ENCODE measurements at places on chromosomes 16 and 17.

DNA sequence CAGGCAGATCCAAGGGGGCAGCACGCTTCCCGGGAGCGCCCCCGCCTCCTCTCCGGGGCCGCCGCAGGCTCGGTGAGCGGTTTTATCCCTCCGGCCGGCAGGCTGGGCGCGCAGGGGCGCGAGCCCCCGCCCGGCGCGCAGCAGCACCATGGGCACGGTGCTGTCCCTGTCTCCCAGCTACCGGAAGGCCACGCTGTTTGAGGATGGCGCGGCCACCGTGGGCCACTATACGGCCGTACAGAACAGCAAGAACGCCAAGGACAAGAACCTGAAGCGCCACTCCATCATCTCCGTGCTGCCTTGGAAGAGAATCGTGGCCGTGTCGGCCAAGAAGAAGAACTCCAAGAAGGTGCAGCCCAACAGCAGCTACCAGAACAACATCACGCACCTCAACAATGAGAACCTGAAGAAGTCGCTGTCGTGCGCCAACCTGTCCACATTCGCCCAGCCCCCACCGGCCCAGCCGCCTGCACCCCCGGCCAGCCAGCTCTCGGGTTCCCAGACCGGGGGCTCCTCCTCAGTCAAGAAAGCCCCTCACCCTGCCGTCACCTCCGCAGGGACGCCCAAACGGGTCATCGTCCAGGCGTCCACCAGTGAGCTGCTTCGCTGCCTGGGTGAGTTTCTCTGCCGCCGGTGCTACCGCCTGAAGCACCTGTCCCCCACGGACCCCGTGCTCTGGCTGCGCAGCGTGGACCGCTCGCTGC lies 832 bp downstream of the CDK5R1 start:
- peaks cover 30% of the 10 kb centered on the region for H3K4me1 ChIP-seq
- H3K36me3 ChIP-seq: peaks cover 29% of the 10 kb centered on the region
- H3K27me3 ChIP-seq: no peaks in the 10 kb centered on the region
- peak overlapping the region; percentile 80 for H3K4me3 ChIP-seq
- H3K27ac ChIP-seq: peak overlapping the region; percentile 42

GRCh38 chr16:86167061-86167460 lies 268.1 kb downstream of the IRF8 start:
- H3K27me3 ChIP-seq: peaks cover 64% of the 10 kb centered on the region
- H3K27ac ChIP-seq: no peak overlapping the region
- DNase-seq: no peak
- H3K4me3 ChIP-seq: no peak overlapping the region
- no peaks in the 10 kb centered on the region for H3K36me3 ChIP-seq

GRCh38 chr16:280005-280460 lies 358 bp upstream of the ARHGDIG start:
- peaks cover 4% of the 10 kb centered on the region for H3K4me1 ChIP-seq
- no peak overlapping the region for H3K4me3 ChIP-seq
- no peaks in the 10 kb centered on the region for H3K36me3 ChIP-seq
- H3K27me3 ChIP-seq: no peaks in the 10 kb centered on the region
- DNase-seq: no peak

DNA sequence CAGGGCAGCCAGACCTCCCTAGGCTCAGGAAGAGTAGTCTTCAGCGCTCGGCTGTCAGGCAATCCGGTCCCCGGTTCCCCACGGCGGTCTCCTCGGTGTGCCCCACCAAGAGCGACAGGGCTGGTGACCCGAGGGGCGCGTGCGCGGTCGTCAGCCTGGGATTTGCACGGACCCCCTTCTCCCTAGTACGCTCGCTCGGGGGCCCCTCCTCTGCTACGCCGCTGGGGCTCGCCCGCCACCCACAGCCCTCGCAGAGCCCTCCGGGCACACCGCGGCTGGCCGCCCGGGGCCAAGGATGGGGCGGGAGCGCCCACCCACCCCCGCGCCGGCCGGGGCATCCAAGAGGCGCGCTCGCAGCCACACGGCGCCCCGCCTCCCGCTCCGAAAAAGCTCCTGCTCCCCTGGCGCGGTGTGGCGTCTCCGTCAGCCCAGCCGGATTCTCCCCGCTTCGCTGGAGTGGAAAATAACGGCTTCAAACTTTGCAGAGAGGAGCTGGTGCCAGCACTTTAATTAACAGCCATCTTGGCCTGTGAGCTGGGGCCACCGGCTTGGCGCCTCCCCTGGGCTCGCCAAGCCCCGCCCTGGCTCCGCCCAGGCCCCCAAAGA lies 2.1 kb upstream of the C1QL1 start:
- peaks cover 30% of the 10 kb centered on the region for H3K4me1 ChIP-seq
- no peak overlapping the region for H3K27ac ChIP-seq
- no peak for DNase-seq
- no peaks in the 10 kb centered on the region for H3K36me3 ChIP-seq

- no peak overlapping the region for H3K27ac ChIP-seq
- no peak overlapping the region for H3K4me3 ChIP-seq
- H3K27me3 ChIP-seq: no peaks in the 10 kb centered on the region
- DNase-seq: no peak
Observed at GRCh38 chr16:50609471-50609870, 61.3 kb downstream of the NKD1 start.

DNA sequence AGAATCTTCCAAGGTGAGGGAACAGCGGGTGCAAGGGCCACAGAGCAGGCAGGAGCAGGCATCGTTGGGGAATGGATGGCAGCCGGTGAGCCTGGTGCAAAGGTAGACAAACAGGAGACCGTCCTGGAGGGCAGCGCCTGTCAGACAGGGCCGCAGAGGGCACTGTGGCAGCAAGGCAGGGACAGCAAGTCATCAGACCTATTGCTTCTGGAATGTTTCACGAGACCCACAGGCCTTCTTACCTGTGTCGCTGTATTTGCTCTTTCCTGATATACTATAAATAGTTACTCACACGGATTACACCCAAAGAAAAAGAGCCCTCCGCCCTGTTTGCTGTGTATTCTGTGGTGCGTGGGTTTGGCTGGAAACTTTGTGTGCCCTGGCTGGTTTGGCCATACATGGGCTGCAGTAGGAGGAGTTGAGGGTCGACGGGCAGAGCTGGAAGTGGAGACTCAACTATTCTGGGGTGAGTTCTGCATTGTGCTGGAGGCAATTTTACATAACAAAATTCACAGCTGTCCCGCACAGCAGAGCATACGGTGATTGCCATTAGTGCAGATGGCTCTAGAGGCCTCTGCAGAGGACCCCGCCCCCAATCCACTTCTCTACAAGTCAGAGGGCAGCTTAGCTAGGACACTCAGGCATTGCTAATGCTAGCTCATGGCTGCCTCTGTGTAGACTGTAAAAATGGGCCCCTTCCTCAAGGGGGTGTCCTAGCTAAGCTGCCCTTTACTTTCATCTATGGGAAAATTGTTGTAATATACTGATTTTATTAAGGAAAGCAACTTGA lies 18.6 kb upstream of the POLR3E start:
- no peaks in the 10 kb centered on the region for H3K4me1 ChIP-seq
- peaks cover 73% of the 10 kb centered on the region for H3K36me3 ChIP-seq
- H3K27ac ChIP-seq: no peak overlapping the region
- no peak for DNase-seq

- peaks cover 49% of the 10 kb centered on the region for H3K4me1 ChIP-seq
- no peaks in the 10 kb centered on the region for H3K27me3 ChIP-seq
- DNase-seq: no peak
- H3K36me3 ChIP-seq: peaks cover 28% of the 10 kb centered on the region
- no peak overlapping the region for H3K27ac ChIP-seq
Observed at GRCh38 chr17:72511242-72511641, 390.4 kb downstream of the SOX9 start.

DNA sequence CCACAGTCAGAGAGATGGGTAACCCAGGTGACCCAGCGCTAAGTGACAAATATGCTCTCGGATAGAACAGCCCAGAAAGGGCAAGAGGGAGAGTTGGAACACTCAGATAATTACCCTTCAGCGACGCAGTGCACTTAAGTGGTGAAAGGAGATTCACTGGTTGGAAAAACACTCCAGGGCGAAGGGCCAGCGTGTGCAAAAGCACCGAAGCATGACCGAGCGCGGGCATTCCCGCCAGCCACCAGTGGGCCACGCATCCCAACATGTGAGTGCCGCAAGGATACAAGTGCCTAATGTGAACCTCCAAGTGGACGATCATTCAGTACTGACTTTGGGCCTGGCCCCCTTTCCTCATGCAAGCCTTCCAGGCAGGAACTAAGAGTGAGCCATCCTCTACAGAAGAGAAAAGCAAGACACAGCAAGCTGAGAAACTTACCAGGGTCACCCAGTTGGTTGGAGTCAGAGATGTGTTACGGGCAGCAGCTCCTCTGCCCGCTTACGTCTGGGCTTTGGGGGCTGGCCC lies 258.4 kb downstream of the C16orf95 start:
- no peak overlapping the region for H3K4me3 ChIP-seq
- DNase-seq: no peak
- H3K4me1 ChIP-seq: no peaks in the 10 kb centered on the region

- H3K27ac ChIP-seq: no peak overlapping the region
- no peaks in the 10 kb centered on the region for H3K27me3 ChIP-seq
- no peaks in the 10 kb centered on the region for H3K4me1 ChIP-seq
- H3K4me3 ChIP-seq: no peak overlapping the region
Observed at GRCh38 chr16:8998108-8998507, 34.4 kb upstream of the USP7 start.

- DNase-seq: no peak
- no peak overlapping the region for H3K4me3 ChIP-seq
- H3K36me3 ChIP-seq: no peaks in the 10 kb centered on the region
- H3K27me3 ChIP-seq: no peaks in the 10 kb centered on the region
- H3K4me1 ChIP-seq: peaks cover 6% of the 10 kb centered on the region
Observed at GRCh38 chr16:12375046-12375740, 398.7 kb downstream of the SNX29 start.

DNA sequence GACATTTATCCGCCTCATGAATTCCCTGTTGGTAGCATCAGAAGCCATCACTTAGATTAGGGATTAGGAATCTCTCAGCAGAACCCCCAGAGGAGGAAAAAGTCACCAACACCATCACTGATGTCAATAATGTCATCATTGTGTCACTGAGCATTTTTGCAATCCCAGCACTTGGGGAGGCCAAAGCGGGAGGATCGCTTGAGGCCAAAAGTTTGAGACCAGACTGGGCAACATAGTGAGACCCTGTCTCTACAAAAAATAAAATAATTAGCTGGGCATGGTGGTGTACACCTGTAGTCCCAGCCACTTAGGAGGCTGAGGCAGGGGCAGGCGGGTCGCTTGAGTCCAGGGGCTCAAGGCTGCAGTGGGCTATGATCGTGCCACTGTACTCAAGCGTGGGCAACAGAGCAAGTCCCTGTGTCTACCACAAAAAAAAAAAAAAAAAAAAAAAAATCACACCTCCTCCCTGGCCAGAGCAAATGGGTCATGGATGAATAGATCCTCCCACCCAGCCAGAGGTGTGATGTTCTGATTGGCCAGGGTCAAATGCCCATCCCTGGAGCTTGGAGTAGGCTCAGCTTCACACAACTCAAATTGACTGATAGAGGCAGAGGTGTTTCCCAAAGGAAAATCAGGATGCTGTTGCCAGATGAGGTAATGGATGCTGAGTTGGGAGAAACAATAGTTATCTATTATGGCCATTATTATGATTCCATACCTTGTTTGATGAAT lies 31.6 kb downstream of the VWA3A start:
- no peak overlapping the region for H3K4me3 ChIP-seq
- no peak for DNase-seq
- peaks cover 42% of the 10 kb centered on the region for H3K27me3 ChIP-seq
- no peaks in the 10 kb centered on the region for H3K36me3 ChIP-seq
- H3K27ac ChIP-seq: no peak overlapping the region

DNA sequence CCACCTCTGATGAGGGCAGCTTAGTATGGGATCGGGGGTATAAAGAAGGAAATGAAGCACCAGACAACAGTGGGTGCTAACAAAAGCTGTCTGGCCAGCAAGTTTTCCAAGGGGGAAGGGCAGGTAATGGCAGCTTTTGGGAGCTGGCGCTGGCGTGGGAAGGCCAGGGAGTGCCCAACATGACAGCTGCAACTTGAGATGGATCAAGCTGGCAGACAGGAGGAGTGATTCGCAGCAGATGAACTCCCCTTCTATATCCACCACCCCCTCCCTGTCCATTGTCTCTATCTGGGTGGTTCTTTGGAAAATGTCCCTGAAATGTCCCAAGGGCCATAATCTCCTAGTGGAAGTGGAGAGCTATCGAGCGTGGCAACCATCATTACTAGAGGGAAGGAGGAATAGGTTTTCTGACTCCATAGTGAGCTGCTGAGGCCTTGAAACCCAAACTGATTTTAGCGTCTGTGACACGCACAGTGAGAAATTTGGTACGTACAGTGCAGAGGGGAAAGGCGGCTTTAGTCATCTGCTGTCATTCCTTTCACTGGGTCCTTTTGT lies 4.8 kb upstream of the INPP5K start:
- H3K4me3 ChIP-seq: no peak overlapping the region
- no peaks in the 10 kb centered on the region for H3K27me3 ChIP-seq
- H3K27ac ChIP-seq: peak overlapping the region; percentile 75
- no peaks in the 10 kb centered on the region for H3K4me1 ChIP-seq
- DNase-seq: no peak

GRCh38 chr17:66429680-66430079 lies 127.3 kb downstream of the PRKCA start:
- H3K4me3 ChIP-seq: no peak overlapping the region
- peaks cover 27% of the 10 kb centered on the region for H3K4me1 ChIP-seq
- H3K27me3 ChIP-seq: no peaks in the 10 kb centered on the region
- no peak overlapping the region for H3K27ac ChIP-seq
- no peaks in the 10 kb centered on the region for H3K36me3 ChIP-seq

- no peaks in the 10 kb centered on the region for H3K36me3 ChIP-seq
- no peak overlapping the region for H3K27ac ChIP-seq
- DNase-seq: no peak
- no peak overlapping the region for H3K4me3 ChIP-seq
Observed at GRCh38 chr17:27995554-27995953, 46.9 kb upstream of the NLK start.

DNA sequence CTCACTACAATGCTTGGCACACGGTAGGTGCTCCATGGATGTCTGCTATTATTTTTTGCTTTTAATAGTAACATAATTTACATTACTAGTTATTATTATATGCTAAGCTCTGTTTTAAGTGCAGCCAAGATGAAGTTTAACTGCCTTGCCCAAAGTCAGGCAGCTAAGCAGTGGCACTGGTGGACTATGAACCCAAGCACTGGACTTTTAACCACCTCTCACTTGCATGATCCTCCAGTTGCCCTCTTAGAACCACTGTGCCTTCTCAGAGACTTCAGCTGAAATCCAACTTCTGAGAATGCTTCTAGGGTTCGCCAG lies 1.5 kb upstream of the ZNF207 start:
- H3K4me1 ChIP-seq: peaks cover 4% of the 10 kb centered on the region
- H3K36me3 ChIP-seq: peaks cover 33% of the 10 kb centered on the region
- H3K27me3 ChIP-seq: no peaks in the 10 kb centered on the region
- H3K4me3 ChIP-seq: no peak overlapping the region
- no peak for DNase-seq

DNA sequence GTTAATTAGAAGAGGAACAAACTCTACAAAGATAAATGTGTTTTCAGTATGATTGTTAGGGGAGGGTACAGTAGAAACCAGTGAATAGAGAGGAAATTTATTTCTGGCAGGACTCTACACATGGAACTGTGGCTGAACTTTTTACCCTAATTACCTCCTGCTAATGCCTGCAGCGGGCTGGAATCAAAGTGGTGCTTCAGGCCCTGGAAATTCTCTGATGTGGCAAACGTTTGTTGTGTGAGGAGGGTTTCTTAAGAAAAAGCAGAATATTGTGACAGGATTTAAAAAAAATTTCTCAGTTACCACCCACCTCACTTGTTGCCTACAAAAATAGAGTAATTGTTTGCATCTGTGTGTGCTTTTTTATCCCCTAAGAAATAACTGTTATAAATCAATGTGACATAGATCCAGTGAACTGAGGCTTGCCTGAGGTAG lies 154.5 kb downstream of the BCAS3 start:
- H3K4me1 ChIP-seq: no peaks in the 10 kb centered on the region
- no peak for DNase-seq
- no peaks in the 10 kb centered on the region for H3K27me3 ChIP-seq
- H3K27ac ChIP-seq: no peak overlapping the region
- H3K36me3 ChIP-seq: no peaks in the 10 kb centered on the region
- H3K4me3 ChIP-seq: no peak overlapping the region
